ENCODE measurements at places on chromosomes 12 and 14.

DNA sequence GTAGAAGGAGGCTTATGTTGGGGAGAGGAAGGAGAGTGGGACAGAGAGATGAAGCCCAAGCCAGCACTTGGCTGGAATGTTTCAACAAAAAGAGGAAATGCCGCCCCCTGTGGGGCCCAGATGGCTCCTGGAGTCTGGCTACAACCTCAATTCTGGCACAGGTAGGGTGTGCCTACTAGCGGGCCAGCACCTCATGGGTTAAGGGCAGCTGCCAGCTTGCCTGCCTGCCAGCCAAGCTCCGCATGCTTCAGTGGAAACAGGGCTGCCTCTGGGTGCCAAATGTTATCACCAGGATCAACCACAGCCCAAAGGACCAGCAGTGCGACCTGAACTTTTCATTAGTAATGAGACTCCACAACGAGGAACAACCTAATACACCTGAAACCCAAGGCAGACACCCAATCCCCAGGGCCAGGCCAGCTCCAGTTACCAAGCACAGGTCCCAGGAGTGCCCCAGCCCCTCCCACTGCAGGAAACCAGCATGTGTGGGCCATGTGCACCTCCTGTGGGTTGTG is 11.3 kb downstream of the RAB15 start:
- no peak for DNase-seq

GRCh38 chr14:85620947-85621346 is 91.0 kb downstream of the FLRT2 start:
- DNase-seq = no peak

- no peak for DNase-seq
These were observed 27.5 kb downstream of the CCDC91 start for GRCh38 chr12:28217805-28218204.

GRCh38 chr12:119222222-119222951 is 43.7 kb downstream of the HSPB8 start:
- DNase-seq = no peak

- DNase-seq = peak; percentile 21
These were observed 1.2 kb downstream of the PRMT8 start for GRCh38 chr12:3491938-3492792.

GRCh38 chr14:37027188-37027824 is 145.1 kb downstream of the SLC25A21 start:
- no peak for DNase-seq

Data from activated T-helper 1 cell treated with anti-CD3 and anti-CD28 coated beads, Interleukin-12 subunit alpha, Interleukin-12 subunit beta, Interleukin-2, Interleukin-4 antibody, amounts not matched to agents 30 ng/mL and 10 ng/mL and 1 ng/mL, durations not matched to agents 14 hours and 24 hours and 36 hours (primary cell).